ENCODE measurements at places on chromosomes 6 and 20.

DNA sequence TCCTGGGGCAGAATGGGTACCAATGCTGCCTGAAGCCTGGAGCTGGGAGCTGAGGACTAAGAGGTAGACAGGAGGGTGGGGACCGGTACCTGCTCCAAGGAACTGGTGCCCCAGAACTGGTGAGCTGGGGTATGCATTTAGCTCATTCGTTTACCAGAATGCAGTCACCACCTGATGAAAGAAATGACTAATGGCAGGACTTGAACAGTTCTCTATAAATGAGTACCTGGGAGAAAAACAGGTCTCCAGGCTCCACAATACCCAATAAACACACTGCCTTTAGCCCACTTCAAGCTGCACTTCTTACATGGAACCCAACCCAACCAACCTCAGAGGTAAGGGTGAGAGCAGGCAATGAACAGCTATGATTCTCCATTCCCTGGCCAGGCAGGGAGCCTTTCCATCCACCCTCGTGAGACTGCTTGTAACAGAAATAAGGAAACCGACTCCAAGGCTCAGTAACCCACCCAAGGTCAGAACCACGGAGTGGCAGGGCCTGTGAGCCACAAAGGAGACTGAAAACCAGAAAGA is 15.4 kb downstream of the FKBP1A start:
- DNase-seq = no peak

DNA sequence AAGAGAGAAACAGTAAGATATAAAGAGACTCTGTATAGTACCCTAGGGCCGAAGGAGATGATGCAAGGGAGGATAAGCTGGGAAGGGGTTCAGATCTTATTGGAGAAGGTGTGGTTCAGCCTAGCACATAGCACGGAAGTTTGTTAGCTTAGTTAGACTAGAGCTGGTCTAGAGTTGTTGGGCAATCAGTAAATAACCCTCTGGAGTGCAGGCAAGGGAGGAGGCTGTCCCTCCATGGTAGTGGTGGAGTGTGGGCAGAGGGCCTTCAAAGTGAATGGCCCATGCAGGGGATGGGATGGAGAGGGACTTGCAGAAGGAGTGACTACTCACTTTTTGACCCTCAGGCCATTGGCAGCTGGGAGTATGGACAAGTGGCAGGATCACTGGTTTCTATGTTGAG is 20.0 kb downstream of the TULP4 start:
- DNase-seq = no peak

GRCh38 chr6:118295336-118295735 is 252.8 kb upstream of the PLN start:
- no peak for DNase-seq

GRCh38 chr6:120622127-120622631 is 712.1 kb downstream of the TBC1D32 start:
- no peak for DNase-seq

DNA sequence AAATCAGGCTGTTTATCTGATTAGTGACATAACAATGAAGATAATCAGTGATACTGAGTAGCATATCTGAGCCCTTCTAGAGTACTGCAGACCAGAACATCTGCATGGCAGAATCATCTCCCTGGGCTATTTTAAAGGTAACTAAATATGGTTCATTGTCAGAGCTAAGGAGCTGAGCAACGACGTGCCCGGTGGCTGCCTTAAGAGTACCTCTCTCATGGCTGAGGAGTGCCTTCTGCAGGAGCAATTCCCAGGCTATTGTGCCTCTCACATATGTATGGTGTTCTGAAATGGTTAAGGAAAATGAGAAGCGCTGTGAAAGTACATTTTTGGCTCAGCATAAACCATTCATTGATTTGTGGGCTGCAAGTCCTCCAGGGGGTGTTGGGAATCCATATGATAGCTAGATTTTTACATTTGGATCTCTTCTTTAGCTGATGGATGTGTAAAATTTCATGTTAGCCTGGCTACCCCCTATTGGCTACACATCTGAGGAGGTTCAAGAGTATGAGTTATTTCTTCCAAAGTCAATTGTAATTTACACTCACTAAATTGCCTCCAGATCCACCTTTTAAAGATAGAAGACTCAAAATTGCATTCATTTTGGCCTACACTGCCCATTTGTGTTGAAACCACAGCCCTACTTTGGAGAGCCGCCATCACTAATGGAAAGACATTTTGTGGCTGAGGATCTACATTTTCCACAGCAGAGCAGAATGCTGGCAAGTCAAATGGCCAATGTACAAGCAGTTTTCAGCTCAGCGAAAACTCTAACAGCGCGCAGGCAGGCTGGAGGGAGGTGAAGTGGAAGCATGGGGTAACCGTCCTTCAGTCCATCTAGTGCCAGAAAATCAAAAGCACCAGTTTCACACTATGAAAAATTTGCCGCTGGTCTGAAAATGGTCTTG is 198.0 kb downstream of the SIM1 start:
- no peak for DNase-seq

GRCh38 chr20:22232923-22233322 is 351.4 kb downstream of the FOXA2 start:
- no peak for DNase-seq

GRCh38 chr6:51574040-51574439 is 513.4 kb downstream of the PKHD1 start:
- DNase-seq = no peak

DNA sequence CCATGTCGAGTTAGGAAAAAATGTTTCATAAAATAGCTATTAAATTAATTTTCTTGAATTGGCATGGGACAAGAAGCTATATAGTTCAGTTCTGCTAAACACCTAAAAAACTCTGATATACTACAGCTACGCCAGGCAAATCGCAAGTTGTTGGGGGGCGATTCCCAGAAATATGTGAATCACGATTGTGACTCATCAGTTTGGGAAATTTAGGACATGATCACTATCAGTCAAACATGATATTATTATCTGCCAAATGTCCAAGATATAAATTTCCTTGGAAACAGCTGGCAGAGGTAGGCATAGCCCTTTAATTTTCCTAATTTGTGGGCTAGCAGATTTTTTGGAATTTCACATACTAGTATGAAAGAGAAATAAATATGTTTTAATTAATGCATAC is 123.6 kb downstream of the ATXN1 start:
- DNase-seq = no peak

- DNase-seq = no peak
Observed at GRCh38 chr6:51553246-51554015, 534.0 kb downstream of the PKHD1 start.

- no peak for DNase-seq
Observed at GRCh38 chr6:122098201-122098678, 301.2 kb upstream of the HSF2 start.

GRCh38 chr20:61049684-61050083 is 202.4 kb upstream of the CDH4 start:
- no peak for DNase-seq

GRCh38 chr20:13659288-13659687 is 20.6 kb upstream of the TASP1 start:
- no peak for DNase-seq

All from A172 (cell line).